ENCODE measurements at places on chromosomes 16 and 17.

- DNase-seq, result no peak
These were observed 153.5 kb downstream of the MYO1D start for GRCh38 chr17:32723310-32723955.

- no peak for DNase-seq
These were observed 15.7 kb upstream of the RPL38 start for GRCh38 chr17:74187761-74188160.

GRCh38 chr16:48479329-48479728 is 94.1 kb upstream of the SIAH1 start:
- no peak for DNase-seq

DNA sequence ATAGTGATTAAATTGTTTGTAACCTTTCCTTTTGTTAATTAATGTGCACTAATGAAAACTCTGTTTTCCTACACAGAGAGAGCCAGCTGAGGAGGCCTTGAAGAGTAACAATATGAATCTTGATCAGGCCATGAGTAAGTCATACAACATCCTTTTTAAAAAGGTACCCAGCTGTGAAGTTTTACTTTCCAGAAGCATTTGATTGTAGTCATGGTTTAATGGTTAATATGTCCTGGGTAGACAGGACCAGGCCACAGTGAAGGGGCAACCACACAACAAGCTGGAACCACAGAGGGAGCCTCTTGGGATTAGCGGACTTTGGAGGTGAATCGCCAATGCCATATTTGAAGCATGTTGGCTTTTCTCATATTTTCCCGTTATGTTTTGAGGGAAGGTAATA is 55.6 kb downstream of the TMC6 start:
- DNase-seq, result no peak

GRCh38 chr16:28131743-28132393 is 68.4 kb upstream of the GSG1L start:
- no peak for DNase-seq

DNA sequence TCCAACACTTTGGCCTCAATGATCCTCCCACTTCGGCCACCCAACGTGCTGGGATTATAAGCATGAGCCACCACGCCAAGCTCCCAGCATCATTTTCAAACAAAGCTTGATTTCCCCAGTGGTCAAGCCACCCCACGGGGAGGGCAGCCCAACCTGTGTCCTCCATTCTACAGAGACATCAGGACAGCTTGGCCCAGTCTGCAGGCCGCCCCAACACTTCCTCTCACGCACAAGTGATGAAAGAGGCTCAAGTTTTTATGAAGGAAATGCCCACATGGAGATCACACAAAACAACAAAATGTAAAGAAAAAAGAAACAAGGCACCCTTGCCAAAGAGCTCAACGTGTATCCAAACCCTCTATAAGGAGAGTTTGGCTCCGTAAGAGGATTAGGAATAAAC is 112.4 kb downstream of the XYLT1 start:
- no peak for DNase-seq

DNA sequence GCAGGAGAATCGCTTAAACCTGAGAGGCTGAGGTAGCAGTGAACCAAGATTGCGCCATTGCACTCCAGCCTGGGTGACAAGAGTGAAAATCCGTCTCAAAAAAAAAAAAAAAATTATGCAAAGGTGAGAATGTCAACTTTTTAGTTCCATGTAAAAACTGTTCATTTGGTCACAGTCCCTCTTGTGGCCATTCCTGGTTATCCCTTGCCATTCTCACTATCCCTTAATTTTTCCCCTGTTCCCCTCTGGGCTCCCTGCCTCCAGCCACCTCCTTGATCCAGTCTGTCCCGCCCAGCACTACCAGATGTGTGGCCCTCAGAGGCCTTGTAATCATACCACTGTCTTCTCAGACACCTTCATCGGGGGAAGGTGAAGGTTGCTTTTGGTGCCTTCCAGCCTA is 23.4 kb downstream of the DCAF7 start:
- DNase-seq, result no peak

DNA sequence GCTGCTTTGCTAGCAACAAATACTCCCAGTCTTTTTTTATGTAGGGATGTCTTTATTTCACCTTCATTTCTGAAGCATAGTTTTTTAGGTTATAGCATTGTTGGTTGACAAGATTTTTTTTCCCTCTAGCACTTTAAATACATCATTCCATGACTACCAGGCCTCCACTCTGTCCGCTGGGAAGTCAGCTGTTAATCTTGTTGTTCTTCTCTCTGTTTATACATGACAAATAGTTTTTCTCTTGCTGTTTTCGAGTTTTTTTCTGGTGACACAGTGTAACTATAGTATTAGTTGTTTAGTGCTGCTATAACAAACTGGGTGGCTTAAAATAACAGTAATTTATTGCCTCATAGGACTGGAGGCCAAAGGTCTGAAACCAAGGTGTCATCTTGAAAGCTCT is 205.5 kb upstream of the CNTNAP4 start:
- no peak for DNase-seq

- no peak for DNase-seq
These were observed 3.9 kb upstream of the CCL2 start for GRCh38 chr17:34251186-34251585.

DNA sequence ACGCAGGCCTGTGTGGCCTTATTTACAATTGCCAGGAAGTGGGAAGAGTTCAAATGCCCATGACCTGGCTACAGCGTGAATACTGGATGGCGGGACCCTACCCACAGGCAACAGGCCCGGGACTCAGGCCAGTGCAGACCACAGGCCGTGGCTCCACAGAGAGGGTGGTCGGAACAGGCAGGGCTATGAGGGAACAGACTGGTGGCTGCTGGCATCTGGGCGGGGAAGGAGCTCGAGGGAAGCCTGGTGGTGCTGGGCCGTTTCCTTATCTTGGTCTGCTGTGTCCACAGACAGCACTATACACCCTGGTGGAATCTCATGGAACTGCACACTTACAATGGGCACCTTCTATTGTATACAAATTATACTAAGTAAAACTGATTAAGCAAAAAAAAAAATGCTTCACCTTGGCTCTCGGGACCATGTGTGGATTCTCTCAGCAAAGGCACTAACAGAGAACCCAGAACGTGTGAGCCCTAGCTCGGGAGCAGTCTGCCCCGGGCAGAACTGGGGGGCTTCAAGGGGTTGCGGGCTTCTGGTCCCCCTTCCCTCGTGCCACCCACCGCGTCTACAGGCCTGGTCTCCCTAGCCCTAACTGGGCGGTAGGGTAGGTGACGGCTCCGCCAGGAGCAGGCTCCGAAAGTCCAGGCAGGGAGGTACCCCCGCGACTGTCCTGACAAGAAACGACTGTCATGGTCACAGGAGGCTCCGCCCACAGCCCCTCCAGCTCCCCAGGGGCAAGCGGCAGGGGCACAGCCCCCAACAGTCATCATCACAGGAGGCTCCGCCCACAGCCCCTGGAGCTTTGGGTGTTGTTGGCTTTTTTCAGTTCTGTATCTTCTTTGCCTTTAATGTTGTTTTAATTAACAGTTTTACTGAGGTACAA is 21.8 kb downstream of the CEP131 start:
- no peak for DNase-seq

DNA sequence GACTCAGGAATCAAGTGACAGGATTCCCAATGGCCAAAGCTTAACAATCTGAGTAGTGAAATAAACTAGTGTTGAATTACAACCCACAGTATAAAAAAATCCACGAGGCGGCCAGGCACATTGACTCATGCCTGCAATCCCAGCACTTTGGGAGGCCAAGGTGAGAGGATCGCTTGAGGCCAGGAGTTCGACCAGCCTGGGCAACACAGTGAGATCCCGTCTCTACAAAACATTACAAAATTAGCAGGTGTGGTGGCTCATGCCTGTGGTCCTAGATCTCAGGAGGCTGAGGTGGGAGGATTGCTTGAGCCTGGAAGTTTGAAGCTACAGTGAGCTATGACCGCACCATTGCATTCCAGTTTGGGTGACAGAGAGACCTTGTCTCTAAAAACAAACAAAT is 133.8 kb downstream of the CPPED1 start:
- DNase-seq, result no peak

DNA sequence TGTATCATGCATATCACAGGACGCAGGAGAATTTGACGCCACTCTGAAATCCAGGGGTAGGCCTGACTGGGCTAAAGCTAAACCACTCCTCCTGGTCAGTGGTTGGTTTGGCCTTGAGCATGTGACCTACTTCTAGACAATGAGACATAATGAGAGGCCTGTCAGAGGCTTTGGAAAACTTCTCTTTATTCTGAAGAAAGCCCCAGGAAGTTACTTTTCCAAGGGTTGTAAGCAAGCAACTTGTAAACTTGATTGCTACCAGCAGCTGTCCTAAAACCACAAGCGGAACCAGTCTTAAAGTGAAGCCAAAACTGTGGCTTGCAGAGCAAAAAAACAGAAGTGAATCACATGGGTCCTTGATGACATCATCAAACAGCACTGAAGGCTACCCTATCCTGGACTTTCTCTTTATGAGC is 138.2 kb upstream of the COX10 start:
- DNase-seq, result no peak

GRCh38 chr17:14310101-14310500 is 9.2 kb downstream of the HS3ST3B1 start:
- no peak for DNase-seq

GRCh38 chr16:55021595-55022475 is 91.2 kb downstream of the IRX5 start:
- DNase-seq, result no peak

Data from activated CD4-positive, CD25-positive, alpha-beta regulatory T cell (primary cell).